ENCODE measurements at places on chromosomes 6 and 20.
A peak's percentile ranks its signal among the peaks of the same experiment; 100 is the strongest.

DNA sequence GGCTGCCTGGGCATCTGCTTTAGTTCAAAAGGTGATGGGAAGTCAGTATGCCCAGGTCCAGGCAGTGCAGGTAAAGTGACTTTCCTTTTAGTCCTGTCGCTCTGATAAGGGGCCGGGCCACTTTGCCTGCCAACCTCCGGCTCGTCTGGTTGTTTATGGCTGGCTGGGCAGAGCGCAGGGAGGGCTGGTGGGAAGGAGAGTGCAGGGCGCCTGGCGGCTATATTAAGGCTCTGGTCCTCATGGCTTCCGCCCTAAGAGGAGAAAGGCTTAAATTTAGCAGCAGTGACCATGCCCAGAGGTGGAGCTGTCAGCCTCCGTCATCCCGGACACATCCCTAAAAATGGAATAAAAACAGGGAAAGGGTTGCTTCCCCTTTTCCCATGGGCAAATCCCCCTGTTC, 14.6 kb downstream of the GATA5 start:
- DNase-seq: no peak

GRCh38 chr6:134584847-134585516, 267.1 kb upstream of the SGK1 start:
- DNase-seq: no peak

GRCh38 chr6:167828325-167828956, 1.7 kb downstream of the AFDN start:
- DNase-seq: no peak

- DNase-seq: no peak
These were observed 29.0 kb downstream of the MYLIP start for GRCh38 chr6:16157909-16158308.

- DNase-seq: no peak
These were observed at the start of gene SYNE1 for GRCh38 chr6:152637296-152638047. Gene SYNE1, minus strand, starts transcription at chr6:152637362. Its CDS starts 9,031 bp downstream, at chr6:152628331.

GRCh38 chr20:49685809-49686208, 27.9 kb downstream of the B4GALT5 start:
- no peak for DNase-seq

GRCh38 chr20:5548107-5548506, 202.1 kb upstream of the SHLD1 start:
- no peak for DNase-seq

GRCh38 chr6:15950962-15951569, 177.8 kb upstream of the MYLIP start:
- no peak for DNase-seq

- DNase-seq: no peak
These were observed 191.2 kb downstream of the BCAS1 start for GRCh38 chr20:53879048-53879684.

DNA sequence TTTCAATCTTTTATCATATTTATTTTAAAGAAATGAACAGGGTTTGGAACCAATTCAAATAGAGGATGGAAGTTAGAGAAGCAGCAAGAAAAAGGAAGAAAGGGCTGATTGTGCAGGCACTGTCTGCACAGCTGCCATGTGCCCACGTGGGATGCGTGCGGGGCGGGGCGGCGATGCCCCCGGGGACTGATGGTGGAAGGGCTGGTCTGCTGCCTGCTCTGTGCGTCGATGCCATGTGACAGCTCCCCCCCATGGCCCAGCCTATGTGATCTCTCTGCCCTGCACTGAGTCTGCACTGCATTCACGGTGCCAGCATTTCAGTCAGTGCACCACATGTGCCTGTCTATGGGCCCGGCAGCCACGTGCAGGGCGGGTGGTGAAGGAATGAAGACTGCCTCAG, 96.4 kb downstream of the IRF4 start:
- peak; percentile 82 for DNase-seq

DNA sequence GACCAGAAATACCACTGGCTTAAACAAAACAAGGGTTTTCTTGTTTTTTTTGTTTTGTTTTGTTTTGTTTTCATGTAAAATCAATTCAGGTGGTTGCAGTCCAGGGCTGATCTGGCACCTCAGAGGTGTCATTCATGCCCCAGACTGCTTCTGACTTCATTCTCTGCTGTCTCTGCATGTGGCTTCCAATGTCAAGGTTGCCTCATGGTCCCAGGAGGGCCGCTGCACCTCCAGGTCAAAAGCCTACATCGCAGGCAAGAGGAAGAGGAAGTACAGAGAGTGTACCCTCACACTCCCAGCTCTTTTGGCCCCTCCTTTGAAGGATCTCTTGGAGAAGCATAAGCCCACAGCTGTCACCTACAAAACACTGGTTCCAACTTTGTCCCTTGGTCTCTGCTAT, 1.4 kb upstream of the BTN3A1 start:
- no peak for DNase-seq

- DNase-seq: peak; percentile 71
These were observed 154.0 kb downstream of the JARID2 start for GRCh38 chr6:15399641-15400470.

GRCh38 chr6:56043076-56043475, 167.7 kb upstream of the BMP5 start:
- no peak for DNase-seq

DNA sequence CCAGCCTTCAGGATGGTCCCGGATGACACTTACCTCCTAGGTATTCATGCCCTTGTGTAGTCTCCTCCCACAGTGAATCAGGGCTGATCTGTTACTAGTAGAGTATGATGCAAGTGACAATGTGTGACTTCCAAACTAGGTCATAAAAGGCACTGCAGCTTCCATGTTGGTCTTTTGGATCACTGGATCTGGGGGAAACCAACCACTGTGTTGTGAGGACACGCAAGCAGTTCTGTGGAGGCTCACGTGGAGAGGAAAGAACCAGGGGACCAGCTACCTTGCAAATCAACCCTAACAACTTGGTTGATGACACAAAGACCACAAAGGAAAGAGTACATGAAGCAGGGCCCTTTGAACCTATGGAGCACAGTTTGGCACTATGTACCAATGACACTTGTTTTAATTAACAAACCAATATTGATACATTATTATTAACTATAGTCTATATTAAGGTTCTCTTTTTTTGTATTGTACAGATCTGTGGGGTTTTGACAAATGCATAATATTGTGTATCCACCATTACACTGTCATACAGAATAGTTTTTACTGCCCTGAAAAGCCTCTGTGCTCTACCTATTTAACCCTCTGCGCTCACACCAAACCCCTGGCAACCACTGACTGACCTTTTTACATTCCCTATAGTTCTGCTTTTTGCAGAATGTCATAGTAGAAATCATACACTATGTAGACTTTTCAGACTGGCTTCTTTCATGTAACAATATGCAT, 16.3 kb upstream of the SDCBP2 start:
- no peak for DNase-seq

DNA sequence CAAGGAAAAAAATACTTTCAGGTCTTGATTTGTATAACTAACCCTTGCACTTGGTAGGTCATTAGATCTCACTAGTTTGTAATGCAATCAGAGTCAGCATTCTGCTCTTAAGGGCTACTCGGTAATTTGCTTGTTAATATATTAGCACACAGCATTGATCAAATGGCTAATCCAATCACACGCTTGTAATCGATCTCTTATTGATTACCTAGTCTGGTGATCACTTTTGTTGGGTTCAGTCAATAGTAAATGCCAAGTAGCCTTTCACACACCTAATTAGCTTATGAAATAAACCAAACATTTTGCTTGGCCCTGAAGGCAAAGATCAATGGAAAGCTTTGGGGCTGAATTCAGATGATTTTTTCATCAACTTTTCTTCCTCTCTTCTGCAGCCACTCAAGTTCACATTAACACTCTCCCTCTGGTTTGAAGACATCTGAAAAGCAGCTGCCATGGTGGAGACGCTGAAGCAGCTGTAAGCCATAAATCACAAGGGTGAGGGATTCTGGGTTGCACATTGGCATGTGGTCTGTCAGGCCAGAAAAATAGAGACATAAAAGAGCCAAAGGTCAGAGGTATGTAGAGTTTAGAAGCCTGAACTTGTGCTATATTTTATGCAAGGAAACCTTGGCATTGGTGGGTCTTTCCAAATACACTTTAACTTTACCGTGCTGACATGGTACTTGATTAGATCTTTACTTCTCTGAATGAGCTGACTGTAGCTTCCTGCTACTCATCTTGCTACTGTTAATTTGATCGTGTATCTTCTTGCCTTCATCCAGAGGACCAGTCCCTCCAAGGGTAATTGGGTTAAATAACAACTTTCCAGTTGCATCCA, 234.4 kb downstream of the SIM1 start:
- DNase-seq: no peak

- no peak for DNase-seq
These were observed 687.7 kb upstream of the MARCKS start for GRCh38 chr6:113169484-113169883.

DNA sequence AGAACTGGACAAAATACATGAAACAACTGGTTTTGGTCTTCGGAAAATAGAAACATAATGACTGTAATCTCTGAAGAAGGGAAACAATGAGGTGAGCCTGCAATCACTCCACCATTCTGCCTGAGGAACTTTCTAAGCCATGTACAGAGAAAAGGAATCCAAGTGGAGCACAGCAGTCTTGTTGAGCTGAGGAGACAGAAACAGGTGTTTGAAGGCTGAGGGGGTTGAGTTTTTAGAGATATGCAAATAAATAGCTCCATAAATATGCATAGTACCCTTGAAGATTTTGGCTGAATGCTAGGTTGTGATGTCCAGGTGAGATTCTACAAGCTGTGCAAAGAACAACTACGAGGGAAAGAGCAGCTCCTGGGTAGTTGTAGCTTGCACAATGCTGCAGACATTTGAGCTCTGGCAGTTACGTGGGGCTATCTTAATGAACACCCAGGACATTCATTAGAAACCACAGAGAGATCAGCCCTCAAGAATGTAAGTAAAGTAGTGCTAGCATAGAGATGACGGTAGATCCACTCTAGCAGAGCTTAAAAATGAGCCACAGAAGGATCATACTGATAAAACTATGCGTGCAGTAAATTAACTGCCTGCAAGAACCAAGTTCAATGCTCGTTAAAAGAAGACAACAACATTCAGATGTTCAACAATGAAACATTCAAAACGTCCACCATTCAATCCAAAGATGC, 24.3 kb downstream of the TUBB2B start:
- no peak for DNase-seq

DNA sequence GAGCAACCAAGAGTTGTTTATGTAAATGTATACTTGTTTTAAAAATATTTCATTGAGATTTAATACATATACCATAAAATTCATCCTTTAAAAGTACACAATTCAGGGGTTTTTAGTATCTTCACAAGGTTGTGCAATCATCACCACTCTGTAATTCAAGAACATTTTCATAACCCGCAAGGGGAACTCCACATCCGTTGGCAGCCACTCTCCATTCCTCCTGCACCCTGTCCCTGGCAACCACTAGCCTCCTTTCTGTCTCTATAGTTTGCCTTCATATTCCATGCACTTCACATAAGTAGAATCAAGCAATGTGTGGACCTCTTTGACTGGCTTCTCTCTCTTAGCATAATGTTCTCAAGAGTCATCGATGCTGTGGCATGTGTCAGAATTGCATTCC, 104.2 kb upstream of the PDE10A start:
- no peak for DNase-seq

DNA sequence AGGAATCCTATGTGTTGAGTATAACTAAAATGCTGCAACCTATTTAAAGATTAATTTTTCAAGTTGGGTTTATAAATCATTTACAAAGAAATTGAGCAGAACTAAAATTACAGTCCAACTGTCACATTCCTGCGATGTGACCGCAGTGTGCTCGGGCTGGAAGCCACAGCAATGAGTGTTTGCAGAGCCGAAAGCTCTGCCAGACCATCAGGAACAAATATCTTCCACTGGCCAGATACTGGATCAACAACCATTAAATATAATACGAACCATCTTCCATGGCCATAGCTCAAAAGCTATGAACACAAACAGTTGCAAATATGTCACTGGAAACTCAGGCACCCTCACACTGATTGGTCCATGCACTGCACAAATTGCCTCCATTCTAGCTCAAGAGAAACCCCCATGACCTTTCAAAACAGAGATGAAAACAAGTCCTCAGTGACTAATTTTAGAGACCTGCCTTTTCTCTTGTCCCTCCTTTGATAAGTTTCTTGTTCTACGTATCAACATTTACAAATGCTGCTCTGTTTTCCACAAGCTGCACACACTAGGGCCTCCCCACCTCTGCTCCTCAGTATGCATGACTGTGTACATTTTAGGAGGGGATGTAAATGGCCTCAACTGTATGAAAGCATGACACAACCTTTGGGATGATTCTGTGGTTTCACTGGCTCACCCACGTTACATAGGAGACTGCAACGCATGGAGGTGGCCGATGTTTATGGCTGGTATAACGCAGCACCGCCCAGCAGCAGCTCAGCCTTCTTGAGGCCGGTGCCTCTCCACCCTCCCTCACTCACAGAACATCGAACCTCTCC, 171.7 kb downstream of the WDR27 start:
- DNase-seq: no peak

DNA sequence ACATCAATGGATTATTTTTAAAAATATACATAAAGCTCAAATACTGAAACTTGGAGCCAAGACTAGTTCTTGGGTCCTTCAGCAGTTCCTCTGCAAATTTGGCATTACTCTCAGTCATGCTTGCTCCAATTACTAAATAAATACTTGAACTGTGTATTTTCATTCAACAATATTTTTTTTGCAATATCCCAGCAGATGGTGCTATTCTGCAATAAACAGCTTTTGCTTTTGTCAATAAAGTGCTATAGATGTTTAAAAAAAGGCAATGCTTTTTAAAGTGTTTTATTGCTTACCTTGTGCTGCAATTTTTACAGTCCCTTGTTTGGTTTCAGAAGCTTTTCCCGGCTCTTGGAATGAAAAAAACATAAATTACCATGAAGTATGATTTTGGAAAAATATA, 243.4 kb downstream of the TRDN start:
- no peak for DNase-seq

- DNase-seq: no peak
These were observed at the start of gene SLC35B2 for GRCh38 chr6:44257025-44257752. Gene SLC35B2, minus strand, starts transcription at chr6:44257528. Its CDS starts 118 bp downstream, at chr6:44257410.

DNA sequence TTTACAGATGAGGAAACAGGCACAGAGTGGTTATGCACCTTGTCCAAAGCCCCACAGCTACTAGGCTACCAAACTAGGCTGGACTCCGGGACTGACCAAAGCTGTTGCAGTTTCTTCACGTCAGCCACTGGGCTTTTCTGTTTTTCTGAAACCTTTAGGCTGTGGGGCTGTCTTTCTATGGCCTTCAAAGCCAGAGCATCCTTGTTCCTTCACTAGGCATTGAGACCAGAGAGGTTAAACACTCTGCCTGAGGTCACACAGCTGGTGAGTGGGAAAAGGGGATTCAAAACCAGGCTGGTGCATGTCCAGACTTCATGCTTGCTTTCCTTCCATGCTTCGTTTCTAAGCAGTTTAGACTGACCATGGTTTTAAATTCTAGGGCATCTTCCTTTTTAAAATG, 97.5 kb upstream of the KCNG1 start:
- no peak for DNase-seq

- no peak for DNase-seq
These were observed 232.1 kb upstream of the TENT5A start for GRCh38 chr6:81984599-81984998.
